HFFc6 (cell line): ENCODE measurements at places on chromosomes 7 and 10. TPM values are rescaled to one million over a fixed set of nuclear protein-coding genes. Genes with fewer than 3 reads are reported as not detected.

The METTL27 gene
- 3.1 to 5.8 TPM (median 4.5 TPM) in 3 replicates for total RNA-seq

The NUTM2E gene
- total RNA-seq, result not detected in 3 replicates

The EEPD1 gene
- 1.0 to 1.8 TPM (median 1.6 TPM) in 3 replicates for total RNA-seq

The MARVELD1 gene
- 87.3 to 99.1 TPM (median 89.9 TPM) in 3 replicates for total RNA-seq

The BRAT1 gene
- total RNA-seq, result 25.1 to 27.7 TPM (median 25.8 TPM) in 3 replicates

The IL15RA gene
- total RNA-seq, result 1.4 to 3.0 TPM (median 1.9 TPM) in 3 replicates

DNA sequence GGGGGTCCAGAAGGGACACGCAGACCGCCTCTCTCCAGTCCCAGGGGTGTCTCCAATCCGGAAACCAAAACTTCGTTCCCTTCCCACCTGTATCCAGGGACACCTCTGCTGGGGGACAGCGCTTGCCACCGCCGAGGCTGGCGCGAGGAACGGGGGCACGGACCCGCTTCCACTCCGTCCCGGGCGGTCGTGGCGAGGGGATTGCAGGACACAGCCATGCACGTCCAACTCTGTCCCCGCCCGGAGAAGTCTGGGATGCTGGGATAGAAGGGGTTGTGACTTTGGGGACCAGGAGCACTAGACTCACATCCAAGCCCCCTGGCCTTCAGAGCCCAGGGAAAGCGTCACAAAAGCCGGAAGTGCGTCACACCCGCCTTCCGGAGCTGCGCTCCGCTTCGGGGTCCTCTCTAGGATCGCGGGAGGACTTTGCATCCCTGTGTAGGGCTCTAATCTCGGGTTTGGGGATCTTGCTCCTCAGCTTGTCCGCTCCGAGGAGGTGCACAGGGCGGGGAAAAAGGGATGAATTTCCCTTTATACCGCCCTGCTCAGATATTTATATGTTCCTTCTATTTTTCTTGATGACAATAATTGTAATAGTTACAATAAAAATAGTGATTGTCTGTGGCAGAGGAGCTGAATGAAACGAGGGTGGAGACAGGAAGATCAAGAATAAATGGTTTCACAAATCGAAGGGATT lies at the start of gene FAM200A:
Gene FAM200A, minus strand, starts transcription at position 348 of the 697 bp plus-strand sequence. CDS start 3,707 bp downstream, outside the sequence.
- DNase-seq, result peak; percentile 78
- peaks cover 15% of the 10 kb centered on the region for H3K4me1 ChIP-seq
- H3K27me3 ChIP-seq, result no peaks in the 10 kb centered on the region

DNA sequence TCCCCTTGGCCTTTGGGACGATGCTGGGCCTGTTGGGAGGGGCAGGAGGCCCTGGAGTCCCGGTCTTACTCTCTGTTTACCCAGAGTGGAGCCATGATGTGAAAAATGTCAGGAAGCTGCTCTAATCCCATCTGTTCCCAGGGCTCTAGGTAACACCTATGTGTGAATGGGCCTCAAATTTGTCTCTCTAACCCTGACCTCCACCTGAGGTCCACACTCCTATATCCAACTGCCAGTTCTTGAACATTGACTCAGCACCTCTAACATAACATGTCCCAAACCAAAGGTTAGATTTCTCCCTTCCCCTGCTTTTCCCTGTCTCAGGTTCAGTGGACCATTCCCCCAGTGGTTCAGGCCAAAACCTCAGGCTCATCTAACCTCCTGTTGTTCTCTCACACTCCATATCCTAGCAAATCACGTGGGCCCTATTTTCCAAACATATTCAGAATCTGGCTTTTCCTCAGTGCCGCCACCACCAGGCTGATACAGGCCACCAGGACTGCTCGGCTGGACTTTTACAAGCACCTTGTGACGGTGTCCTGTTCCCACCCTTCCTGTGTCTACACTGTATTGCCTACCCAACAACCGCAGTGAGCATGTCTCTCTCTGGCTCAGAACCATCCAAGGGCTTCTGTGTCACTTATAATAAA lies 130.6 kb downstream of the ATXN7L1 start:
- H3K27ac ChIP-seq, result no peak overlapping the region
- no peaks in the 10 kb centered on the region for H3K27me3 ChIP-seq
- H3K36me3 ChIP-seq, result peaks cover 2% of the 10 kb centered on the region; the same call in 1 of the 2 replicates
- no peaks in the 10 kb centered on the region for H3K4me1 ChIP-seq
- DNase-seq, result no peak

GRCh38 chr7:26525398-26526264 lies 234.0 kb downstream of the SNX10 start:
- H3K36me3 ChIP-seq, result no peaks in the 10 kb centered on the region
- no peaks in the 10 kb centered on the region for H3K4me1 ChIP-seq
- no peak overlapping the region for H3K27ac ChIP-seq
- DNase-seq, result no peak

- no peak for DNase-seq
- H3K27ac ChIP-seq, result peak overlapping the region; percentile 32
- peaks cover 2% of the 10 kb centered on the region; the same call in 1 of the 2 replicates for H3K27me3 ChIP-seq
- H3K4me3 ChIP-seq, result no peak overlapping the region
- H3K36me3 ChIP-seq, result peaks cover 9% of the 10 kb centered on the region
These were observed 209.1 kb downstream of the BICC1 start for GRCh38 chr10:58721601-58722281.

DNA sequence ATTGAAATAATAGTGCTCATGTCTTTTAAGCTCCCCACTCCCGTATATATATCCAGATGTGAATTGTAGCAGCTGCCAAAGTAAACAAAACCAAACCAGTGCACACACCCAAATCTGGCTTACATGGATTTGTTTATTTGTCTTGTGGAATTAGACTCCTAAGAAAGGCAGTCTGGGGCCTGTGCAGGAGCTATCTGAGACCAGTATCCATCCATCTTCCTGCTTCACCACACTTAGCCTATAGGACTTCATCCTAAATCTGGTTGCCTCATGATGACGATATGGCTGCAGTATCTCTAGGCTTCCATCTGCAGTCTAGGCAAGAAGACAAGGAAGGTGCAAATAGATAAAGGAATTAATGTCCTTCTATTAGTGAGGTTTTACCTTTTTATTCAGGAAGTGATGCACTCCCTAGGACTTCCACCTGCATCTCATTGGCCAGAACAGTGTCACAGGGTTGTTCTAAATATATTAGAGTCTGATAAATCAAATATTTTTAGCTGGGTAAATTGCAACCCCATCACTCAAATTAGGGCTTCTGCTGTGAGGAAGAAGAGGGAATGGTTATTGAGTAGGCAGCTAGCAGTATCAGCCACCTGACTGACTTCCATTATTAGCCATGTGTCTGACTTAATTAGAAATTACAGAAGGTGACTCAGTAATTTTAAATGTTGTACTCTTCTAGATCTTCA lies 6.0 kb downstream of the WIPF3 start:
- H3K4me1 ChIP-seq, result no peaks in the 10 kb centered on the region
- H3K4me3 ChIP-seq, result no peak overlapping the region
- DNase-seq, result no peak
- no peaks in the 10 kb centered on the region for H3K36me3 ChIP-seq
- peaks cover 21% of the 10 kb centered on the region for H3K27me3 ChIP-seq

GRCh38 chr10:91528080-91528479 lies 104.8 kb downstream of the PPP1R3C start:
- no peak for DNase-seq
- no peak overlapping the region for H3K4me3 ChIP-seq
- H3K4me1 ChIP-seq, result no peaks in the 10 kb centered on the region
- peaks cover 14% of the 10 kb centered on the region for H3K27me3 ChIP-seq

GRCh38 chr7:102287111-102287980 lies 678 bp downstream of the SH2B2 start:
- peak; percentile 10 for DNase-seq
- H3K4me1 ChIP-seq, result peaks cover 4% of the 10 kb centered on the region; the same call in 1 of the 2 replicates
- peaks cover 7% of the 10 kb centered on the region for H3K27me3 ChIP-seq
- peak overlapping the region; percentile 53 for H3K4me3 ChIP-seq
- no peak overlapping the region for H3K27ac ChIP-seq

- no peak overlapping the region for H3K27ac ChIP-seq
- H3K4me1 ChIP-seq, result peaks cover 20% of the 10 kb centered on the region
- no peak for DNase-seq
- H3K27me3 ChIP-seq, result peaks cover 3% of the 10 kb centered on the region; the same call in 1 of the 2 replicates
- no peaks in the 10 kb centered on the region for H3K36me3 ChIP-seq
These were observed 112.2 kb downstream of the PTPN20 start for GRCh38 chr10:47023237-47024045.

- H3K27me3 ChIP-seq, result peaks cover 2% of the 10 kb centered on the region; the same call in 1 of the 2 replicates
- no peaks in the 10 kb centered on the region for H3K4me1 ChIP-seq
- H3K4me3 ChIP-seq, result no peak overlapping the region
- peaks cover 4% of the 10 kb centered on the region; the same call in 1 of the 2 replicates for H3K36me3 ChIP-seq
These were observed 170.3 kb upstream of the MINDY3 start for GRCh38 chr10:16030562-16030961.

DNA sequence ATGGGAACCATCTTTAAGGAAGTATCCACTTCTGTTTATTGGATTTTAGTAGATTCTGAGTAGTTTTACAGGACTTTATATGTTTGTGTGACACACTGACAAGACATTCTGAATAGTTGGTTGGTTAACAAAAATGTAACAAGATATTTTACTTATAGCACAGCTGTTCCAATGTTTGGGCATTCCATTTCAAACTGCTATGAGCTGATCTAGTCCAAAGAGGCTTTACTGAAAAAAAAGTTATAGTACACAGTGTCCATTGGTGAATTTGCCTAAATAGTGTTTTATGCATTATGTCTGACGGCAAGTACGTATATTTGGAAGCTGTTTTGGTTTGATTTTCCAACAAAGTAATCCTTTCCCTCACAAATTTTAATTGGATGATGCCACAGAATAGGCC lies 99.1 kb downstream of the SAMD9 start:
- H3K27me3 ChIP-seq, result no peaks in the 10 kb centered on the region; the same call in 1 of the 2 replicates
- peaks cover 55% of the 10 kb centered on the region for H3K4me1 ChIP-seq
- peak overlapping the region; percentile 63 for H3K27ac ChIP-seq
- peaks cover 5% of the 10 kb centered on the region for H3K36me3 ChIP-seq
- no peak overlapping the region for H3K4me3 ChIP-seq
- no peak for DNase-seq
